ENCODE measurements at places on chromosomes 6 and 20.
A peak's percentile ranks its signal among the peaks of the same experiment; 100 is the strongest.

GRCh38 chr6:57021086-57021720 lies 25.3 kb upstream of the KIAA1586 start:
- peak; percentile 75 for DNase-seq

GRCh38 chr6:8642131-8642530 lies 206.8 kb upstream of the SLC35B3 start:
- DNase-seq, result no peak

GRCh38 chr6:7644417-7644816 lies 54.4 kb downstream of the SNRNP48 start:
- peak; percentile 11 for DNase-seq

DNA sequence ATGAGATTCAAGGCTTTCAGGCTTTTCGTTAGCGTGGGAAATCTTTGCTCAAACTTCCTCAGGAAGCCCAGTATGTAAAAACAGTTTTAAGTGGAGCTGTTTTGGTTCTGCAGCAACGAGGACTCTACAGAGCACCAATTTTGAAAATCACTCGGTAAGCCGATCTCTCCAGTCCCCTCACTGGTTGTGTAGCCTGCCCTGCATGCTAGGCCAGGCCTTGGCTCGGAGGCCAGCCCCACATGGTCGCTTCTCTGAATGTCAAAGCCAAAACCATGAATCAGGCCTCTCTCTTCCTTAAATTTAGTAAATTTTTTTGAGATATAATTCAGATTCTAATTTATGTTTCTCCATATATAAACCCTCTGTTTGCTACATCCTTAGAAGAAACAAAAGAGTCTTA lies 108.0 kb downstream of the CHD6 start:
- no peak for DNase-seq

DNA sequence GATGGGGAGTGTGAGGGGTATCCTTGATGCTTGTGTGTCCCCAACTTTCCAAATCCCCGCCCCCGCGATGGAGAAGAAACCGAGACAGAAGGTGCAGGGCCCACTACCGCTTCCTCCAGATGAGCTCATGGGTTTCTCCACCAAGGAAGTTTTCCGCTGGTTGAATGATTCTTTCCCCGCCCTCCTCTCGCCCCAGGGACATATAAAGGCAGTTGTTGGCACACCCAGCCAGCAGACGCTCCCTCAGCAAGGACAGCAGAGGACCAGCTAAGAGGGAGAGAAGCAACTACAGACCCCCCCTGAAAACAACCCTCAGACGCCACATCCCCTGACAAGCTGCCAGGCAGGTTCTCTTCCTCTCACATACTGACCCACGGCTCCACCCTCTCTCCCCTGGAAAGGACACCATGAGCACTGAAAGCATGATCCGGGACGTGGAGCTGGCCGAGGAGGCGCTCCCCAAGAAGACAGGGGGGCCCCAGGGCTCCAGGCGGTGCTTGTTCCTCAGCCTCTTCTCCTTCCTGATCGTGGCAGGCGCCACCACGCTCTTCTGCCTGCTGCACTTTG lies at the start of gene TNF:
TNF (plus strand) TSS at position 231 of the 567 bp plus-strand sequence; CDS start at position 408, 177 bp downstream.
- peak; percentile 99 for DNase-seq

- DNase-seq, result no peak
Measured at GRCh38 chr20:41225091-41225490, 87.7 kb downstream of the PLCG1 start.

DNA sequence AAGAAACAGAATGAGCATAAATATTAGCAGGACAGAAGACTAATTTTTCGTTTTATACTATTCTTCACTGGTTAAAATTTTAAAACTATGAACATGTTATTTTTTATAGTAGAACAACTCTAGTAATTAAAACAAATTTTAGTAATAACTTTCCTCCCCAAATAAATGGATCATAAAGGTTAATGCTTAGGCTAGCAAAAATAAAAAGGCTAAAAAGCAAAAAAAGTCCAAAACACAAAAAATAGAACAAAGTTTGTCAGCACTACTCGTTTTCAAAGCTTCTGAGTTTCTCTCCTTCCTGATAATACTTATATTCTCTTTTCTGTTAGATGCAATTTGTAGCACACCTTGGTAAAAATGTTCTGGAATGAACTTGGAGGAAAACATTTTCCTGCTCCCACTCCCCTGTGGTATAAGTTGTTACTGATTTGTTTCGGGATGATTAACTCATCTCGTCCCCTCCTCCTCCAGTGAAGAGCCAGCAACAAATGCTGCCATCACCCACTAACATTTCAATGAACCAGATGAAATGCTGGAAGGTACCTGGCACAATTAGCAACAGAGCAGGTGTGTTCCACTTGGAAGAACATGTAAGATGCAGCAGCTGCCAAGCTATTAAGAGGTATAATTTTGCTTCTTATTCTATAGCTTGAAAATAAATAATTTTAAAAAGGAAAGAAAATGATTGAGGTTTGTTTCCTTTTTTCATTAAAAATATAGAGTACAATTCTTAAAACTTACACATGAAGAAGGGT lies 130.5 kb downstream of the MYB start:
- DNase-seq, result no peak

GRCh38 chr6:169935348-169935718 lies 183.9 kb downstream of the ERMARD start:
- no peak for DNase-seq

- no peak for DNase-seq
Measured at GRCh38 chr6:98590997-98591396, 243.4 kb upstream of the POU3F2 start.

DNA sequence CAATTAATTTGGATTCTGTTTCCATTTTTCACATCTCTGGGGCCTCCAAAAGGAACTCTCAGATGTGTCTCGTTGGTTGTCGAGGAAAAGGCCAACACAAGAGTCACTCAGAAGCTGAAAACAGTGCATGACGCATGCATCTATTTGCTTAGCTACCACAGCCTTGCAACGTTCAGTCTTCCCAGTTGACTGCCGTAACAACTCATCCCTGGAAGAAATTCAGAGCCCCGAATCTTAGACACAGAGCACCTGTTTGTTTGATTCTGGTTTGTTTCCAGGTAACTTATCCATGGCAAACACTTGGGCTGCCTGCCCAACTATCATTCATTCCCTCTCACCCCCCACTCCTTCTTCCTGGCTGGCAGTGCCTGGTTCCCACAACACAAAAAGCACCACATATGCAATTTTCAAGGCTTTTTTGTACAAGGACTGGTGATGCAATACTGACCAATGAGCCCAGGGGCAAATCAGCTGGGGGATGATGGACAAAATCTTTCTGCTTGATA lies 60.5 kb downstream of the ZMYND8 start:
- DNase-seq, result no peak

DNA sequence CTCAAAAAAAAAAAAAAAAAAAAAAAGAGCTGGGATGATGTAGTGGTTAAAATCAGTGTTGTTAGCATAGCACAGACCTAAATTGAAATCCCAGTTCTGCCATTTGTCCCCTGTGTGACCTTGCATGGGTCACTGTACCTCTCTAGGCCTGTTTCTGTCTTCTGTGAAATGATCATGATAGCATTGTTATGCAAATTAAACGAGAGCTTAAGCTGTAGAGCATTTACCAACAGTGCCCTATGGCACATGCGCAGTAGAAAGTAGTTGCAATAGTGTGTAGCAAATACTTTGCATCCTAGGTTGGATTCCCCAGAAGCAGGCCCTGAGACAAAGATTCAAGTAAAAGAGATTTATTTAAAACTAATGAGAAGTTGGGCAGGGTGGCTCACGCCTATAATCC lies 7.3 kb downstream of the PSORS1C2 start:
- no peak for DNase-seq

- DNase-seq, result no peak
Measured at GRCh38 chr6:99152347-99152643, 197.2 kb downstream of the FAXC start.

GRCh38 chr20:63837479-63837878 lies 6.4 kb upstream of the ZBTB46 start:
- peak; percentile 86 for DNase-seq

DNA sequence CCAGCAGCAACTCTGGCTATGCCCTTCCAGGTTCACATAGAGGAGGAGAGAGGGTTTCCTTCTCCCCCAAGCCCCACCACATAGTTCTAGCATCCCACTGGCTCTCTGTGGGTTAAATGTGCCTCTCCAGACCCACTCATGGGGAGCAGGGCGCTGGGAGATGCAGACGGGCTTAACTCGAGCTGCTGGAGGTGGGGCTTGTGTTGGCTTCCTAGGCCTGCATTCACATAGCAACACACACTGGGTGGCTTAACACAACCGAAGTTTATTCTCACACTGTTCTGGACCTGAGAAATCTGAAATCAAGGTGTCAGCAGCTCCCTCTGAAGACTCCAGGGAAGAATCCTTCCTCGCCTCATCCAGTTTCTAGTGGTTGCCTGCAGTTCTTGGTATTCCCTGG lies 33.6 kb downstream of the SLC2A10 start:
- DNase-seq, result no peak

DNA sequence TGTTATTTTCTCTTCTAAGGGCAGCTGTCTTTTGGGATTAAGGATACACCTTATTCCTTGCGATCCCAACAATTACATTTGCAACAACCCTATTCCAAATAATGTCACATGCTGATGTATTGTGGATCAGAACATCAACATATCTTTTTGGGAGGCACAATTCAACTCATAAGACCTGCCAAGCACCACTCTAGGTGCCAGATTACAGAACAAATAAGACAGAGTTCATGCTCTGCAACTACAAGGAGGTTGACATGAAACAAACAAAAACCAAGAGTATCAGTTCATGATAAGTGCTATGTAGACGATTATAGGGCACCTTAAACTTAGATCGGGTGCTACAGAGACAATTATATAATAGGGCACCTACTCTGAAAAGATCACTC lies 203.2 kb upstream of the SGK1 start:
- no peak for DNase-seq

DNA sequence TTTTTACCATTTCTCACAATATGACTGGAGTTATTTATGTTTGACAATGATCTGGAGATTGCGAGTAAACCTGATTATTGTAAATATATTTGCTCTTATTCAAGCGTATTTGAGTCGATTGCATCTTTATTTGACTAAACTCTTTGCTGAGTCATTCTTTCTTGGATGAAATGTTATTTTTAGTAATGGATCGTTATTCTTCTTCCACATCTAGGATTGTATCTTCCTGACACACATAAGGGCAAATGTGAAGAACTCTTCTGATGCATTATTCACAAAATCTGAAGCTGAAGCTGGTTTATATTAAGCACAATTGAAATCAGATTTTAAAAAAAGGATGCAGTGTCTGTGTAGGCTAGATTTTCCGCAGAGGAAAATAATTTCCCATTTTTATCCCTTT lies 68.2 kb downstream of the SEL1L2 start:
- DNase-seq, result no peak

DNA sequence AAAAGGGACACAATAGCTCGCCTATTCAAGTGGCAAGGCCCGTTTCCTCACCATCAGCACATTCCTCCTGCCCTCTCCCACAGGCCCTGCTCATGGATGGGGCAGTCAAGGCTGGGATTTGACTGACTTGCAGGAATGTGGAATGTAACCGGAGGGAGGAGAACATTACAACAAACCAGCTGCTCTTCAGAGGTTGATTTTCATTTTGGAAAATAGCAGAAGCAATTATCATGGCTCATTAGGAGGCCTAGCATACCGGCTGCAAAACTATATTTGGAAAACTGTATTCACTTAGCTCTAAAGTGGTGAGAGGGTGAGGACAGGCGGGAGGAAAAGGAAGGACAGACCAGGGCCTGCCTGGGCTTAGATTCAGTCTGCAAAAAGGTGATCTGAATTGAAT lies 283.7 kb downstream of the CD83 start:
- no peak for DNase-seq

- DNase-seq, result no peak
Measured at GRCh38 chr6:168458101-168458500, 17.1 kb downstream of the SMOC2 start.

DNA sequence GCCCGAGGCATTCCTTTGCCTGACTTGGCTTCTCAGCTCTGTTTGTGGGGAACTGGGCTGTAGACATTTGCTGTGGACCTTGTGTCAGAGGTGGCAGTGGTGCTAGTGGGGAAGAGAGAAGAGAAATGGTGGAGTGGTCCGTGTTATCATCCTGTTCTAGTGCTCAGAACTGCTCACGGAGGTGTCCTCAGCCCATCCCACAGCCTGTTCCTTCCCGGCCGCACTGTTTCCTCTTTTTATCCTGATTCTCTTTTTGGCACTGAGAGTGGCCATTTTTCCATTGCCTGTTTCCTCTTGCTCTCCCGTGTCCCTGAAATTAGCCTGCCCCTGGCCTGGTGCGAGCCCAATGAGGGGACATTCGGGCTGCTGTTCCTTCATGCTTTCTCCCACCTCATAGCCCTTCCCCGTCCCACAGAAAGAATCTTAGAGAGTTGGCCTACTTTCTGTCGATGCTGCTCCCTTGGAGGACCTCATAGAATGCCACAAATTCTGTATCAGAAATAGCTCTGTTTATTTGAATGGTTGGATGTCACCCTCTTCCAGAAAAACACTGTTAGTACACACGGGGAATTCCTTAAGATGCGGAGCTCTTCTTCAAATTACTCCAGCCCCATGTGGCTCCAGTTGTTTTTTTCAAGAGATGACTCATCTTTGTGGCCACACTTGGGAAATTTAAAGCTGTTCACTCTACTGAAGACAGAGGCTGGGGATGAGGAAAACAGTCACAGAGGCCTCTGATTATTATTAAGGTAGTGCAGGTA lies 26.1 kb downstream of the FARS2 start:
- DNase-seq, result peak; percentile 91

GRCh38 chr6:46325561-46326530 lies 155.1 kb upstream of the ENPP5 start:
- no peak for DNase-seq

- DNase-seq, result no peak
Measured at GRCh38 chr6:36924131-36924530, 30.4 kb upstream of the PI16 start.

- no peak for DNase-seq
Measured at GRCh38 chr6:5753209-5753608, 253.5 kb downstream of the NRN1 start.

DNA sequence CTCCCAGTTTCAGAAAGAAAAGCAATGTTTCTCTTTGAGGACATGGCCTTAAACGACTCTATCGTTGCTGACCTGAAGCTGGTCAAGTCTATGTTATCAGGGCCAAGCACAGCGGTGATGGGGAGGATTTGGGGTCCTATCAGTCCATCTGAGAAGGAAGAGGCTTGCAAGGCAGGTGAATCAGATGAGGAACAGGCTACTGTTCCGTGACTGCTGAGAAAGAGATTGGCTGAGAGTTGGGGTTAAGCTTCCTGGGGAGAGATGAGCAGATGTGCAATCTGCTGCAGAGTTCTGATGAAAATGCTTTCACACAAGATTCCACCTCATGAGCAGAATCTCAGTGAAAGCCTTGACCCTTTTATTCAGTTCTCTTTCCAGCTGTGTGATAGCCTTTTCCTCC lies 168.3 kb upstream of the STMND1 start:
- no peak for DNase-seq

- DNase-seq, result no peak
Measured at GRCh38 chr6:139642346-139642745, 267.9 kb upstream of the CITED2 start.

GRCh38 chr20:45368221-45368980 lies 5.4 kb downstream of the SYS1 start:
- peak; percentile 76 for DNase-seq

- DNase-seq, result no peak
Measured at GRCh38 chr6:157143890-157144798, 179.2 kb downstream of the TMEM242 start.

Measured in suppressor macrophage treated with lipopolysaccharide for 1 hour (primary cell).